ENCODE measurements at places on chromosomes 1 and 21.

- no peak for DNase-seq
Measured at GRCh38 chr1:36320291-36320761, 3.1 kb downstream of the EVA1B start.

DNA sequence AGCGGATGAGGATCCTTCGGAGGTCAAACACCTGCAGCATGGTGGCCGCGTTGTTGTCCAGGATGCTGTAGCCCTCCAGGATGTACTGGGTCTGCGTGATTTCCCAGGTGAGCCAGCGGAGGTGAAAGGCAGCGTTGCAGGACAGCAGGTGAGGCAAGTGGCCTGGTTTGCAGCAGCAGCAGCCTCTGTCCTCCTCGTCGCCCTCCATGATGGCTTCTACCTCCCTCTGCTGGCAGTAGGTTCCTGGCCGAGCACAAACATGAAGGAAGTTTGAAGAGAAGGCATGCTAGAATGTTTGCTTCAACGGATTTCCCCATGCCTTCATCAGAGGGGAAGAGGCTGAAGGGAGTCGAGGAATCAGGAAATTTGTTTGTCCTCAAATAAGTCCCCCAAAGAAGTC is 74.7 kb downstream of the NTPCR start:
- no peak for DNase-seq

GRCh38 chr1:203751051-203751450 is 13.9 kb upstream of the LAX1 start:
- no peak for DNase-seq

DNA sequence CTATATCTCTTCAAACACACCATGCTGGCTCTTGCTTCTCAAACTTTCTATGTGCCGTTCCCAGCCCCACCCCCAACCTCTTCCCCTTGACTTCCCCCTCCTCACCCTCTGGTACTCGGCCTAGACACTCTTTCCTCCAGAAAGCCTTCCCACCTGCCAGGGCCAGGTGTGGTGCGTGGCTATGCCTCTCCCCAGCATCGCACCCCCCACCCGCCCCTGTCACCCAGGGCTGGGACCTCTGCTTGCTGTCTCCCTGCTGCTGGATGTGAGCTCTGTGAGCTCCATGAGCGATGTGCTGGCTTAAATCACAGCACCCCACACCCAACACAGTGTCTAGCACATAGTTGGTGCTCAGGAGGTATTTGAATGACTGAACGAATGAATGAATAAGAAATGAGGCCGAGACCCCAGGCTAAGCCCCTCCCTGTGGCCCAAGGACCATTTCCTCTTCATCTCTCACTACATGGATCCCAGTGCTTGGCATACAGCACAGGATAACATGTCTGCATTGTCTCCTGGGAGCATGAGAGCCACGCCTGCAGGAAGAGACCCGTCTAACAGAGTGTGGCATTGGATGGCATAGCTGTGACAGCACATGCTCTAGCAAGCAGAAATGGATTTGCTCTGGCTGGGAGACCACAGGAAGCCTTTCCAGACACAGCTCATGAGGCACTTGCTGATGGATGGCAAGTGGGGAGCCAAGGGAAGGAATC is 19.7 kb downstream of the TNNT2 start:
- DNase-seq, result no peak

DNA sequence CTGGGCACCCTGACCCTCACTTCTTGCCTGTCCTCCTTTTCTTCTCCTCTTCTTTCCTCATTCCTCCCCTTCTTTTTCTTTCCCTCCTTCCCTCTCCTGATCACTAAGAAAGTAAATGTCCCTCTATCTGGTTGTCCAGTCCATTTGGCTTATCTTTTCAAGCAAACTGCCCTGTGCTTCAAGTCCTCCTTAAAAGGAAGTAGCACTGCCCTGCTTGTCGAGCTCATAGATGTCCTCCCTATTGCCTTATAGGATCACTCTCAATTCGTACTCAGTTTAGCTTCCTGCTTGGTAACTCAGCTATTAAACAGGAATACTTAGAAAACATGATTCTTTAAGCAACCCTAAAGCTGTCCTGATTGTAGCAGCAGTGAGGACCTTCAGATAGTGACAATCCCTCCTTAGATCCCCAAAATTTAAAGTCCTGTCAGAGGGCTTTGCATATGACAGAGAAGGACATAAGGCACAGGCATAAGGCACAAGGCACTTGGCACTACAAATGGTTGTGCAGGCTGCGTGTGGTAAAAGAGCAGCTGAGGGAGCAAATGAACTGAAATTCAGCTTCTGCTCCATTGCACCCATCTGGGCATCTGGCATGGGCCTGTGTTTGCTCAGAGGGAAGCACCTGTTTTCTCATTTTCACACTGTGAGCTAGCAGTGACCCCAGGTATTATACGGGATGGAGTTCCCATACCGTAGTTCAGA is 26.1 kb upstream of the SLAMF6 start:
- DNase-seq, result no peak

DNA sequence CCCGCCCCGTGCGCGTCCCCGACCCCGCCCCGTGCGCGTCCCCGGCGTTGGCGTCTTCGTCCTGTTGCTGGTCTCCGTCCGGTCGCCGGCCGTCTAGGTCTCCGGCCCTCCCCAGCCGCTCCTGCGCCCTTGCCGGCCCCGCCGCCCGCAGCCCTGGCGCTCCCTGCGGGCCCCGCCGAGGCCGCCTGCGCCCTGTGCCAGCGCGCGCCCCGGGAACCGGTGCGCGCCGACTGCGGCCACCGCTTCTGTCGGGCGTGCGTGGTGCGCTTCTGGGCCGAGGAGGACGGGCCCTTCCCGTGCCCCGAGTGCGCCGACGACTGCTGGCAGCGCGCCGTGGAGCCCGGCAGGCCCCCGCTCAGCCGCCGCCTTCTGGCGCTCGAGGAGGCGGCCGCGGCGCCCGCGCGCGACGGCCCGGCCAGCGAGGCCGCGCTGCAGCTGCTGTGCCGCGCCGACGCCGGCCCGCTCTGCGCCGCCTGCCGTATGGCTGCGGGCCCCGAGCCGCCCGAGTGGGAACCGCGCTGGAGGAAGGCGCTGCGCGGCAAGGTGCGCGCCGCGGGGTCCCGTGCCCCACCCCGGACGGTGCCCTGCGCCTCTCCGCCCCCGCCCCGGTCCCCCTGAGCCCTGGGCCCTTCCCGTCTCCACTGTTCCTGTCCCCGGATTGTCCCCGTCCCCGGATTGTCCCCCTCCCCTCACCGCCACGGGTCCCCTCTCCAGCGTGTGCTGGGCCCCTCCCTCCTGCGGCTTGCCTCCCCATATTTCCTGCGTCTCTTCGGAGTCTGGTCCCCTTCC is at the start of gene RNF187:
TSS of gene RNF187 (plus strand) at position 47 of the 789 bp plus-strand sequence.
- DNase-seq, result no peak

DNA sequence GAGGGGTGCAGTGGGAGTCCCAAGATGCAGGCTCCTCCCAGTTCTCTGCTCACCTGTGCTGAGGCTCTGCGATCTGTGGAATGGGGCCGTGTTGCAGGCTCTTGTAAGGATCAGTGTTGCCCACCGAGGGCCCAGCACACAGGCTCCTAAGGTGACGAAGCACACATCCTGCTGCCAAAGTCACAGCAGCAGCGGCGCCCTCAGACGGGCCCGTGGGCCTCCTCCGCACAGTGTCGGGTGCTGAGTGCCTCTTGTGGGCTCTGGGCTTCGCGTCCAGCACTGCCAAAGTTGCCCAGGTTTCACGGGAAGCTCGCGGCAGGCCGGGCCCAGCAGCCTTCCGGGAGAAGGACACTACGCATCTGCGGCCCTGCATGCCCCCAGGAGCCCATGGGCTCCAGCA is 72.1 kb upstream of the ABCG1 start:
- no peak for DNase-seq

DNA sequence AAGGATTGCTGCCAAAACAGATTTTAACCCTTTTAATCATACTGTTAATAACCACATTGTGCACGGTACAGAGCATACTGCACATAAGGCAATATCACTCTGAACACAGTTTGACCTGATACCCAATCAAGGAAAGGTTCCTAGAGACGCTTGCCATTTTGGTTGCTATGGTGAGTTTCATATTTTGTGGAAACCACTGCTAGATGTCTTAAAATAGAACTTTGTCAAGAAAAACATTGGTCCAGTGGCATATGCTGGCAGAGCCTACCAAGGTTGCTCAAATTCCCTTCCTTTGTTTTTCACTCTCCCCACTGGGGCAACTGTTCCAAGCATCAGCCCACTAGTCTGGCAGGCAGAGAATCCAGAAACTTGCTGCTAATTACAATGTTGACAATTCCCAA is 114.8 kb upstream of the DPYD start:
- DNase-seq, result no peak

GRCh38 chr1:160328184-160328583 is 14.9 kb downstream of the COPA start:
- no peak for DNase-seq
